ENCODE measurements at places on chromosomes 7 and 10. TPM values are rescaled to one million over a fixed set of nuclear protein-coding genes. Genes with fewer than 3 reads are reported as not detected.

DNA sequence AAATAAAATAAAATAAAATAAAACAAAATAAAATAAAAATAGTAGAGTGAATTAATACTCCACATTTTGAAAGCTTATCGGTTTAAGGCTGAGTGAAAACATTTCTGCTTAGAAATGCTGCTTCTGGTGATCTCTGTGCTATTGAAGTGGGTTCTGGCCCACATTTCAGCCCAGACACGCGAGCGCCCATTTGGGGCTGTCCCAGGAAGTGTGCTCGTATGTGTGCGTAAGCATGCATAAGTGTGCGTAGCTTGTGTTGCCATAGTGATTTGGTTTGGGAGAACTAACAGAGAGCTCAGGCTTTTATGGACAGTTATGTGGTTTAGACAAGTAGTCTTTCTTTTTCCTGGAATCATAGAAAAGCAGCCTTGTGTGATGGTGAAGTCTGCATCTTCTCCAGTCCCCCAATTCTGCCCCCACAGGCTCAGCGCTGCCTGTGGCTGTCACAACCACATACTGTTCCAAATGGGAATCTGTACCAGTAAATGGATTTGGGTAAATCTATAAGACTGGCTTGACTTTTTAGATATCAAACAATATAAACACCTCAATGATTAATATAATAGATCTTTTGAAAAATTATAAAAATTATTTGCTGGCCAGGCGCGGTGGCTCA lies 29.8 kb upstream of the PURB start:
- H3K36me3 ChIP-seq = no peaks in the 10 kb centered on the region
- no peak for DNase-seq
- no peak overlapping the region for H3K27ac ChIP-seq
- peaks cover 6% of the 10 kb centered on the region for H3K4me1 ChIP-seq

DNA sequence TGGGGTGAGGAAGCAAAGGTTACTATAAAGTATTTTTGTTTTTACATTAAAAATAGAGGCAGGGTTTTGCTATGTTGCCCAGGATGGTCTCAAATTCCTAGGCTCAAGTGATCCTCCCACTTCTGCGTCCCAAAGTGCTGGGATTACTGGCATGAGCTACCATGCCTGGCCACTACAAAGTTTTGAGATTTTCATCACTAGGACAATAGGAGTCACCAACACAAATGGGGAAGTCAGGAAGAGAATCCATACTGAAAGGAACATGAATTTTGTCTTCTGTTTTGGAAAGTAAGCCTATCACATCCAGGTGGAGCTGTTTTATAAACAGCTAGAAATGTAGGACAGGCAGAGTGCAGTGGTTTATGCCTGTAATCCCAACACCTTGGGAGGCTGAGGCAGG lies 20.0 kb upstream of the CAPZA2 start:
- no peaks in the 10 kb centered on the region for H3K27me3 ChIP-seq
- no peak overlapping the region for H3K27ac ChIP-seq
- no peak overlapping the region for H3K4me3 ChIP-seq

GRCh38 chr10:33952692-33953360 lies 618.4 kb upstream of the NRP1 start:
- H3K27me3 ChIP-seq = peaks cover 2% of the 10 kb centered on the region
- no peak overlapping the region for H3K27ac ChIP-seq
- DNase-seq = no peak
- H3K36me3 ChIP-seq = no peaks in the 10 kb centered on the region
- H3K4me1 ChIP-seq = peaks cover 11% of the 10 kb centered on the region

DNA sequence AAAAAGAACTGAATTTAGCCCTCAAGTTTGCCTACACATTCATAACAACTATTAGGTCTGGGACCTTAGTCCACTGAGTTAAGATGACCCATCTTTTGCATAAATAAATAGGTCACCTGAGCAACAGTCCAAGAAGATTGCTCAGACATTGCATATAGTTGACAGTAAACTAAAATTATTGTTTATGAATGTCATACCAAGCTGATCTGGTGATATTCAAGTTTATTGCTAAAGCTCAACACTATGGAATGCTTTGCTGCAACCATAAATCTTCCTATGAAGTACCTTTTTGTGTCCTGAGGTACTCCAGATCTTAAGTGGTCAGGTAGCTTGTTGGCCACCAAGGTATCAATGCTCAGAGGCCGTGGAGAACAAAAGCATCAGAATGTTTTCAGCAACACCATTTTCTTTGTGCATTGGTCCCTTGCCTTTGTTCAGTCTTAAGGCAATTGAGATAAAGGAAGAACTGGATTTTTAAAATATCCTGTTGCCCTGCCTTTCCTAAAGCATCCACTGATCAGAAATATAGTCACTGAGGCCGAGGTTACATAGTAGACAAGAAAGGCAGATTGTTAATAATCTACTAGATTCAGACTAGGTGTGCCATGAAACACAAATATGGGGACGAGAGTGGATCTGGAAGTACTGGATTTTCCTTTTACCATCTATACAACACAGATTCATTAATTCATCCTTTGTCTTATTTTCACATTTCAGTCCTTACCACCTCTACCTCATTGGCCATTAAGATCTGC lies 321.3 kb downstream of the PTEN start:
- H3K4me3 ChIP-seq = no peak overlapping the region
- no peak overlapping the region for H3K27ac ChIP-seq
- DNase-seq = no peak

- H3K4me1 ChIP-seq = peaks cover 45% of the 10 kb centered on the region
- DNase-seq = no peak
- H3K36me3 ChIP-seq = peaks cover 10% of the 10 kb centered on the region
- no peak overlapping the region for H3K4me3 ChIP-seq
- peaks cover 7% of the 10 kb centered on the region for H3K27me3 ChIP-seq
These were observed 70.4 kb downstream of the TCF7L2 start for GRCh38 chr10:113020475-113020753.

DNA sequence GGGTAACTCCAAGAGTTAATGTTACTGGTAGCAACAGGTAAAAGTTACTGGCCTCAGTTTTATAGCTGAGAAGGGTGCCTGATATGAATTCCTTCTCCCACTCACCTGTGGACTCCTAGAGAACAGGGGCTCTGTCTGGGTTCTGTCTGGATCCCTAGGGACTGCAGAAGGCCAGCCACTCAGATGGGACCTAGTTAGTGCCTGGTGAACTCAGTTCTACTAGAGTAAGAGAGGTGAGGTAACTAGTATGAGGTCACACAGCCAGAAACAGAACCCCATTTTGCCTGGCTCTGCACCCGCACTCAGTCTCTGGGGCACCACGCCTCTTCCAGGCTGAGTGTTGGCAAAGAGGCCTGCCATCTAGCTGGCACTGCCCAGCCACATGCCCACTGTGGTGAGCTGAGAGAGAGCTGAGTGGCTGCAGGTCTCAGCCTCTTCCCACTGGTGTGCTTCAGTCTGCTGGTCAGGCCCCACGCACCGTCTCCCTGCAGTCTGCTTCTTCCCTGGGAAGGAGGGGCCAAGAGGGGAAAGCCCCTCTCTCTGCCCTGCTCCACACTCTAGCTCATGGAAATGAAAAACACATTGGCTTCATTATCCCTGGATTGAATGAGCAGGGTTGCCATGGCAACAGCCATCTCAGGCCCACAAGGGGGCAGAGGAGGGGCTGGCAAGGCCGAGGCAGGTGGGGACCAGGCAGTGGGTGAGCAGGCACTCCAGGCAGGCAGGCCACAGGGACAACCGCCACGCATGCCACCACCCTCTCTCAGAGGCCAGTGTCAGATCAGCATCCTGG lies 110.6 kb downstream of the ZMIZ1 start:
- H3K4me3 ChIP-seq = no peak overlapping the region
- peaks cover 66% of the 10 kb centered on the region for H3K4me1 ChIP-seq
- peak; percentile 52 for DNase-seq

GRCh38 chr7:84452618-84453017 lies 258.0 kb upstream of the SEMA3A start:
- no peak overlapping the region for H3K4me3 ChIP-seq
- H3K36me3 ChIP-seq = no peaks in the 10 kb centered on the region
- H3K27ac ChIP-seq = no peak overlapping the region
- DNase-seq = no peak

Gene PPP3CB
- total RNA-seq = 18.5 TPM

Gene OR2A7
- 2.6 TPM for total RNA-seq

Gene PTPN20
- total RNA-seq = 0.97 TPM

Gene GPR146
- 8.1 TPM for total RNA-seq

DNA sequence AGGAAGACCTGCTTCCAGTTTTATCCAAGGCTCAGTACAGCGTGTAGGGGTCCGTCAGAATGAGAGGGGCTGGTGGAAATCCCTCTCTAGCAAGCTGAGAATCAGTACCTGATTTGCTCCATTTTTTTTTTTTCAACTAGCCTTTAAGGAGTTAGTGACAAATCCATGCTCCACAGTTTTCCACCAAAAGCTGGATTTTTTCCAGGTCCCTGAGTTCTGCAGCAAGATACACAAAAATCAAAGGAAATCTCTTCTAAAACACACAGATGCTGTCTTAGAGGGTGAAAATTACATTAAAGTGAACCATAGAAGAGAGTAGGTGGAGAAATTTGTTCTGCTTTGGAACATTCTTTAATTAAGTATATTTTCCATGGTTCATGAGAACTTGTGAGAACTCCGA lies 30.4 kb downstream of the MDFIC start:
- H3K4me1 ChIP-seq = no peaks in the 10 kb centered on the region
- no peak overlapping the region for H3K4me3 ChIP-seq
- no peak overlapping the region for H3K27ac ChIP-seq
- no peaks in the 10 kb centered on the region for H3K36me3 ChIP-seq
- peaks cover 2% of the 10 kb centered on the region for H3K27me3 ChIP-seq

GRCh38 chr10:89591796-89592271 lies 53.2 kb downstream of the PANK1 start:
- H3K36me3 ChIP-seq = peaks cover 10% of the 10 kb centered on the region
- no peak for DNase-seq
- no peak overlapping the region for H3K27ac ChIP-seq
- H3K4me3 ChIP-seq = no peak overlapping the region

- H3K36me3 ChIP-seq = no peaks in the 10 kb centered on the region
- DNase-seq = no peak
These were observed 391.4 kb downstream of the NRG3 start for GRCh38 chr10:82266438-82266837.

GRCh38 chr7:100127866-100128636 lies 1.3 kb downstream of the MBLAC1 start:
- DNase-seq = peak; percentile 37
- H3K4me3 ChIP-seq = peak overlapping the region; percentile 85
- H3K4me1 ChIP-seq = peaks cover 22% of the 10 kb centered on the region
- H3K36me3 ChIP-seq = peaks cover 5% of the 10 kb centered on the region
- peaks cover 2% of the 10 kb centered on the region for H3K27me3 ChIP-seq

DNA sequence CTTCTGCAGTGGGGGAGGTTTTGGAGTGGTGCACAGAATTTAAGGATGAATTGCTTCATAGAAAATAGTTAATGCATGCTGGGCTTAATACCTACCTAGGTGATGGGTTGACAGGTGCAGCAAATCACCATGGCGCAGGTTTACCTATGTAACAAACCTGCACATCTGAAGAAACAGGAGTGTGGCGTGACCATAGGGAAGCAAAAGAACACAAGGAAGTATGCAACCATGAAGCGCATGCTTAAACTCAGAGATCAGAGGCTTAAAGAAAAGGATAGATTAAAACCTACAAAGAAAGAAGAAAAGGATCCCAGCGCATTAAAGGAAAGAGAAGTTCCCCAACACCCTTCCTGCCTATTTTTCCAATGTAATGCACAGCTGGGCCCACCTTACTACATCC lies 22.0 kb downstream of the CCDC126 start:
- H3K4me3 ChIP-seq = peak overlapping the region; percentile 29
- H3K36me3 ChIP-seq = peaks cover 41% of the 10 kb centered on the region
- H3K4me1 ChIP-seq = no peaks in the 10 kb centered on the region
- no peaks in the 10 kb centered on the region for H3K27me3 ChIP-seq
- H3K27ac ChIP-seq = no peak overlapping the region
- DNase-seq = no peak

DNA sequence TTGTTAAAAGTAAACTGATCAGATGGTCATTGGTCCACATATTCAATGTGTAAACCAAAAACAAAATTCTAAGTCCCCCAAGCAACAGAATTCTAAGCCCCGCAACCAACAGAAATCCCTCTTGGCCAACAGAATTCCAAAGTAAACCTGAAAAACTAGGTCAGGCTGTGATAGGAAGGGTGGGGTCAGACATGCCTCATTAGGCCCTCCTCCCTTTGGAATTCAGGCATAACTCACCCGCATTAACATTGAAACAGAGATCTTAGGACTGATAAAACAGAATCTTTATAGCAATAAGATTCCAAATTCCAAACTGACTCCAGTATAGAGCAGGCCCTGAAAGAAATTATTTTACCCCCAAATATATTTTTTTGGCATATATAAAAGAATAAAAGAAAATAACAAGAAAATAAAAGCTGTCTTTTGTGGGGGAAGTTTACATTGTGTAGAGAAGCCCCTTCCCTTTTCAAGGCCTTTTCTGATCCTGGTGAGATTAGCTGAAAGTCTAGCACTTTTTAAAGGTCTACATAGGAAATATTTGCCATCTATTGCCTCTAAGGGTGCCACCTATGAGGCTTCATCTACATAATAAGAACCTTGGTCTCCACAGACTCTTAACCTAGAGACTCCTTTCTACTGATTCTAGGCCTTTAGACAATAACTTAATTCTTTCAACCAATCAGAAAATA lies 30.5 kb downstream of the GNAT3 start:
- H3K27ac ChIP-seq = no peak overlapping the region
- no peak overlapping the region for H3K4me3 ChIP-seq
- H3K4me1 ChIP-seq = no peaks in the 10 kb centered on the region
- no peaks in the 10 kb centered on the region for H3K27me3 ChIP-seq

Gene TMEM140
- total RNA-seq = not detected

GRCh38 chr7:158470336-158470735 lies 117.3 kb downstream of the PTPRN2 start:
- peaks cover 8% of the 10 kb centered on the region for H3K36me3 ChIP-seq
- no peaks in the 10 kb centered on the region for H3K4me1 ChIP-seq
- DNase-seq = no peak
- peaks cover 10% of the 10 kb centered on the region for H3K27me3 ChIP-seq
- H3K4me3 ChIP-seq = no peak overlapping the region

Gene STEAP4
- total RNA-seq = 0.54 TPM

DNA sequence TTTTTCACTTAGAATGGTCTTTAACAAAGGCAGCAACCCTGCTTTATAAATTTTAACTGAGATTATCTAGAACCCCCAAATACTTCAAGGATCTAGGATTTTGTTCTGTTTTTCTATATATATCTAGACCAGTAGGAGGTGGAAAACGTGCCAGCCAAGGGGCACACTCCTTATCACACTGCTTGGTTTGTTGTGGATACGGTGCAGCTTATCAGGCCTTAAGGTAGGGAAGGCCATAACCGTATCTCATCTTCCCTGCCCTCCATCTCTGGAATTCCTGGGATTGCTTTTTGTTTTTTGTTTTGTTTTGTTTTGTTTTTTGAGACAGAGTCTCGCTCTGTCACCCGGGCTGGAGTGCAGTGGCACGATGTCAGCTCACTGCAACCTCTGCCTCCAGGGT lies 75.4 kb downstream of the MPLKIP start:
- H3K27me3 ChIP-seq = no peaks in the 10 kb centered on the region
- no peak overlapping the region for H3K4me3 ChIP-seq
- no peaks in the 10 kb centered on the region for H3K4me1 ChIP-seq
- no peak overlapping the region for H3K27ac ChIP-seq
- H3K36me3 ChIP-seq = no peaks in the 10 kb centered on the region

GRCh38 chr7:123643495-123644441 lies 11.9 kb upstream of the LMOD2 start:
- H3K27me3 ChIP-seq = peaks cover 3% of the 10 kb centered on the region
- H3K27ac ChIP-seq = no peak overlapping the region
- H3K36me3 ChIP-seq = no peaks in the 10 kb centered on the region
- no peak overlapping the region for H3K4me3 ChIP-seq
- H3K4me1 ChIP-seq = peaks cover 16% of the 10 kb centered on the region
- DNase-seq = no peak

All from endothelial cell (in vitro differentiated cells).